G401 (cell line): ENCODE measurements at places on chromosomes 2 and 18.
A peak's percentile ranks its signal among the peaks of the same experiment; 100 is the strongest.

GRCh38 chr18:12296087-12296403 is 12.0 kb upstream of the TUBB6 start:
- DNase-seq: no peak

DNA sequence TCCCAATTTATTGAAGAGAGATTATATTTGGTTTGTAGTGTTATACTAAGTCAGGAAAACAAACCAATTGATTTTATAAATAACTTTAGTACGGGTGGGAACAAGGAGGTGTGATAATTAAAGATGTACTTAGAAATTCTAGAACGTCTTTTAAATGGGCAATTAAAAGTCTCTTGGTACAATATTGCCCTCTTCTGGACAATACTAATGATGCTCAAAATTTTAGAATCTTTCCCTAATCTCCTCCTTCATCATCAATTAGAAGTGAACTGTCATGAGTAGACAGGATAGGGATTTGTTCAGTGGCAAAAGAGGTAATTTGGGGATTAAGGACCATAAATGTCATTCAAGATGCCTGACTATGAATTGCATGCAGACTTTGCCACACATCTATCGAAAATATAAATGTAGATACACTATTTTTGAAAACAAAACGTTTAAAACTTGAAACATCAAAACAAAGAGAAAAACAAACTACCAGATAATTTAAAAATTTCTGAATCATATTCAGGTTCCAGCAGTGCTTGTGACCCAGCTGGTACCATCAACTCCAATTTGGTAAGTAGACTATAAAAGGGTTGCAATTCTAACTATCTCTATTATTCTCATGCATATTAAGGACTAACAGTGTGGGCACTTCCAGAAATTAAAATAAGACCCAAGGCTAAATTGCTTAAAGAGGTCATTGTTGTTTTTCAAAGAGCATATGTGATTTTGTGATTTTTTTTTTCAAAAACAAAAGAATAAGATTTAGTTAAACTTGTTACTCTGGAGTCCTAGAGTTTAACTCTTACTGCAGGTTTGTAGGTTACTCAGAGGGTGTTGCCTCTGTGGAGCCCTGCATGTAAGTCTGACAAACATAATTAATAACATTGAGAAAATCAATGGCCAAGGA is 123.5 kb downstream of the LAMA3 start:
- DNase-seq: peak; percentile 16

GRCh38 chr2:171480908-171481307 is 41.4 kb upstream of the CYBRD1 start:
- DNase-seq: no peak

GRCh38 chr2:1609485-1610095 is 134.7 kb downstream of the PXDN start:
- DNase-seq: no peak

GRCh38 chr2:190646780-190647522 is 1.9 kb upstream of the NAB1 start:
- DNase-seq: no peak

DNA sequence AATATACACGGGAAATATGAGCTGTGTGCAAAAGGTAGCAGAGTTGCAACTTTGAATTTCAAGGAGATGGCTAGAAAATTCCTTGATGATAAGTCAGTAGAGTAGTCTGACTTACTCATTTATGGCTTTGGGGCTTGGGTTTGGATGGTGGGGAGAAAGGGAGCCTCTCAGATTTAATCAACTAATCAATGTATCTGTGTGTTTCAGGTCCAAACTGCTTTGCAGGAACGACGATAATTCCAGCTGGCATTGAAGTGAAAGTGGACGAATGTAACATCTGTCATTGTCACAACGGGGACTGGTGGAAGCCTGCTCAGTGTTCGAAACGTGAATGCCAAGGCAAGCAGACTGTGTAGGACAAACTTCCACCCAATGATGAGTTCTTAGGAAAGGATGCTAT is 164.6 kb downstream of the VWC2L start:
- no peak for DNase-seq

- no peak for DNase-seq
Measured at GRCh38 chr2:109304242-109304641, 175.2 kb downstream of the SH3RF3 start.

- peak; percentile 91 for DNase-seq
Measured at GRCh38 chr2:86017901-86018896, 87.5 kb downstream of the POLR1A start.

DNA sequence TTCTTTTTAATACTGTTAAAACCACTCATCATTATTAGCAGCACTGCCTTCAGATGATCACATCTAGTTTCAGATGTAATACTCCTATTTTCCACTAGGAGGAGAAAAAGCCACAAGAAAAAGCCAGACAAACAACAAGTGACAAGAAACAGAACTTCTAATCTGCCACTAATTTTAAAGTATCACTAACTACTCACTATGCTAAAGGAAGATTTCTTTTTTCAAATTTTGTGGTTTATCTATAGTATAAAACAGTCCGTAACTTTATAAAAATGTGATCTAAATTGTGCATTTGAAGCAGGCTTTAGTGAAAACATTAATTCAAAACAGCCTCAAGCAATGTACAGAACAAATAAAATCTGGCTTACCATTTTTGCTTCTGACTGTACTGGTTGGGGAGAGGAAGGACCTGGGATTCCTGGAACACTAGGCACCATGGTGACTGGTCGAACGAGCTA is 56.8 kb downstream of the ATF2 start:
- peak; percentile 55 for DNase-seq

- DNase-seq: no peak
Measured at GRCh38 chr2:65554765-65555591, 122.6 kb upstream of the SPRED2 start.

- DNase-seq: no peak
Measured at GRCh38 chr2:142954493-142954892, 77.0 kb downstream of the KYNU start.

GRCh38 chr2:46569766-46570165 is 90.4 kb downstream of the TMEM247 start:
- DNase-seq: no peak

DNA sequence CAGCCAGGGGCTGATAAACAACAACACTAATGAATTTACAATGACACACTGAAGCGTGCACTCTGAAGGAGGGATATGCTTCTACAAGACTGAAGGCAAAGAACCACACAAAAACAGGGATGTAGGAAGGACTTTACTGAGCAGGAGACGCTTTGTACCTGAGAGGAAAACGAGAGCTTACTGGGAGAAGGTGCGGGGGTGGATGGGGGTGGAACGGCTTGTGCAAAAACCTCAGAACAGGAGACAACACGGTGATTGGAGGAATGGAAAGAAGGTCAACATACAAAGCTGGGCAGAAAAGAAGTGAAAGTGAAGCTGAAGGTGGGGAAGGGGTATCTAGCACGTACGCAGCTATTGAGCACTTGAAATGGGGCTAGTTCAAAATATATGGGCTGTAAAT is 93.1 kb downstream of the SLC8A1 start:
- DNase-seq: no peak

DNA sequence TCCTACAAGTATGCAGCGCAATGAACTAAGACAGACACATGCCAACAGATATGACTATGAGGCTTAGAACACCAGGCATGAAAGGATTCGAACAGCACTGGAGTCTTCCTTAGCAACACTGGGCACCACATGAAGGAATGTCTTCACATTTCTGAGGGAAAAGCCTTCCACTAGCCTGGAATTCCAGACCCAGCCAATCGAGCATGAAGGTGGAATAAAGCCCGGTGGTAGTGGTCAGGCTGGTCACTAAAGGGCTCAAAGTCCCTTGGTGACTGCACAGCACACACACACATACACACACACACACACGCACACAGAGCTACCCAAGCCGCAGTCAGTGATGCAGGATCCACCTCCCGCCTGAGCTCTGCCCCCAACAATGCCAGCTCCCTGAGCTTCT is 19.7 kb upstream of the SFXN5 start:
- DNase-seq: no peak

- no peak for DNase-seq
Measured at GRCh38 chr2:177195194-177195593, 17.4 kb upstream of the HNRNPA3 start.

DNA sequence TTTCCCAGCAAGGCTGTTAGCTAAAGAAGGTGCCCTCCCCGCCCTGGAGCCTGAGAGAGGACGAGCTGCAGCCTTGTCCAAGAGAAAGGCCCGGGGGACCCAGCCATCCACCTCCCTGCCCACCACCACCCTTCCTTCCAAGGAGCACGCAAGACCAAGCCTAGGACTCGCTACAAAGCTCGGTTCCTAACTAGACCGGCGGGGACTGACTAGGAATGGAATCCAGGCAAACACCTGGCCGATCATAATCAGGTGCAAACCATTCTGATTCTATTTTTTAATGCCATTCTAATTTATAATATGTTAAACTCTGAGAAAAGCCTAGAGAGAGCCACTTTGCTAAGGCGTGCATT is 19.7 kb upstream of the TUBB6 start:
- DNase-seq: no peak

GRCh38 chr18:41162191-41162590 is 792.8 kb upstream of the PIK3C3 start:
- no peak for DNase-seq

DNA sequence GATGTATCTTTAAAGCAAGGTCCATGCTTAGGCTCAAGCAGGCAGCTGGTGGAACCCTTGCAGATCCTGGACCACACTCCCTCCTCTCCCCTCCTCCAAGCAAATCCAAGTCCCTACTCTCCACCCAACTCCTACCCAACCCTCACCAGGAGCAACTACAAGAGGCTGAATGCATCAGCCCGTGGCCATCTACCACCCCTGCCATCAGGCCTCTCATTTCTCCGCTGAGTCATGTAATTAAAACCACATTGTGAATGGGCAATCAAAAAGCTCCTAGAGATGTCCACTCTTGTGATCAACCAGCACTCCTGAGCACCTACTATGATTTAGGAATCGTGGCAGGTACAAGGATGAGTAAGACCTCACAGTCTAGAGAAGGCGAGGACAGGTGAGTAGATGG is 142.2 kb upstream of the CAPN13 start:
- DNase-seq: no peak

DNA sequence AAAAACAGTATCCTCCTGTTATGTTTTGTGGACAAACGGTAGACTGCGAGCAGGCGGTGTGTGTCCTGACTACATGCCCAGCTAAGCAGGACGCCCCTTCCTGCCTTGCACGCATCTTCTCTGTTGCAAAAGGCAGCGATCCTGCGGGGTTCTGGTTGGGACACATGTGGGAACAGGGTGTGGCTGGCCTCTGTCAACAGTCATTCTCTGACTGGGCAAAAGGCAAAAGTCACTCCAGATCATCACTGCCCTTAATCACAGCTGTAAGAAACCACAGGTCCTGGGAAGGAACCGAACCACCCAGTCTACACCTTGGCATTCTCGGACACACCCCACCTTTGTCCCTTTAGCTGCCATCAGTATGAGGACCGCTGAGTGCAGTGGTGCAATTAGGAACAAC is 44.3 kb upstream of the TMEM87B start:
- no peak for DNase-seq

DNA sequence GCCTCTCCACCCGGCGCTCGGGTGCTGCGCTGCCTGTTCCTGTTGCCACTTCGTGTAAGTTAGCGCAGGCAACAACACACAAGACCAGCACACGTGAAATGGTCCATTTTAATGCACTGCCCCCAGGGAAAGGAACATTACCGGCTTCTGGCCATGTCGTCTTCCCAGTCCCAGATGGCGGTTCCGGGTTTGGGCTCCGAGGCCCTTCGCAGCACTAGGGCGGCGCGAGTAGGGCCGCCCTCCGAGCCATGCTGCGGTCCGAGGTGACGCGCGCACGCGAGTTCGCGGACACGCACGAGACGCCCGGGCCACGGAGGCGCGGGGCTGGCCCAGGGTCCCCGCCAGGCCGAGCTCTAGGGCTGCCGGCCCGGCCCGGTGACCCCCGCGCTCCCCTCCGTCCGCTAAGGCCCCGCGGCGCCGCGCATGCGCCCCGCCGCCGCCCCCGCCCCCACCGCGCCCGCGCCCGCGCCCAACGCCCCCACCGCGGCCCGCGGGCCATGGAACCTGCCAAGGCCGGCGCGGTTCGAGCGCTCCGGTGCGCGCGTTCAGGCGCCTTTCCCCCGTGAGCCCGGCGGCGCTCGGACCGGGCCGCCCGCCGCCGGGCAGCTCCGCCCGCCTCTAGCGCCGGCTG is 367 bp upstream of the ZNF236 start:
- DNase-seq: peak; percentile 60

DNA sequence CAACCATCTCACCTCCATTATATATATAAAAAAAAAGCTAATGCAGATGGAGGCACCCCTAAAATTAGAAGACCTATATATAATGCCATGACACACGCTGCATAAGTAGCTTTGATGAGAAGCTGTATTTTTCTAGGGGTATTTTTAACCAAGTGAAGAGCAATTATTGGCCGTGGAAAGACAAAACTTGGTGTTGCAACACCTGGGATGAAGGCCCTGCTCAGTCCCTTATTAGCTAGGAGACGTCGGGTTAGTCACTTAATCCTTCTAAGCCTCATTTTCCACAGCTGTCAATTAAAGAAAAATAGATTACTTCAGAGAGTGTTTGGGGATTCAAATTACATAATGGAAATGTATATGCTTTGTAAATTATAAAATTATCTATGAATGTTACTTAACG is 63.0 kb downstream of the WDR75 start:
- no peak for DNase-seq

DNA sequence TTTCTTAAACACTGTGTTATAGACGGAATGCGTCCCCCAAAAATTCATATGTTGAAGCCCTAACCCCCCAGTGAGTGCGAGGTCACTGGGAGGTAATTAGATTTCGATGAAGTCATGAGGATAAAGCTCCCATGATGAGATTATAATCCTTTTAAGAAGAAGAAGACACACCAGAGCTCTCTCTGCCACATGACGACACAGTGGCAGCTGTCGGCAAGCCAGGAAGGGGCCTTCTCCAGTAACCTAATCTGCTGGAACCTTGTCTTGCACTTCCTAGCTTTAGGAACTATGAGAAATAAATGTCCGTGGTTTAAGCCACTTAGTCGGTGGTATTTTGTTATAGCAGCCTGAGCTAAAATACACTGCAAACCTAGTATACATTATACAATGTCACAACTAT is 12.3 kb downstream of the TMEM237 start:
- no peak for DNase-seq

DNA sequence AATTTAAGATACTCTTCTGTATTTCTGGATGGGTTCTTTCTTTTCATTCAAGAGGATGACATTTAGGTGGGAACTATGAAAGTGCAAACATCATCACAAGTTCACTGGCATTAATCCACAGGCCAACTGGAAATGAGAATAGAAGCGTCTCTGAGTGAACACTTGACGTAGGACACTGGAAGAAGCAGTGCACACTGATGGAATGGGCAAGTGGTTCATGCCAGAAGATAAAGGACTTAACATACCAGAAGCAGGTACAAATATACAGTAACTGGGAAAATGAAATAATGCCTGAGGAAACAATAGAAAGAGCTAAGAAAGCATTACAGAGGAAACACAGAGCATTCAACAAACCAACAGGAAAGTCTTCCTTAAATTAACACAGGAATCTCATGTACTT is 120.9 kb upstream of the CCDC195 start:
- no peak for DNase-seq

GRCh38 chr2:108998911-108999310 is 9.9 kb upstream of the EDAR start:
- no peak for DNase-seq

- DNase-seq: peak; percentile 30
Measured at GRCh38 chr2:103789381-103790095, 1027.7 kb downstream of the TMEM182 start.

GRCh38 chr2:238688193-238689153 is 159.4 kb upstream of the TWIST2 start:
- DNase-seq: no peak
